ENCODE measurements at places on chromosomes 12 and 14. TPM values are rescaled to one million over a fixed set of nuclear protein-coding genes. Genes with fewer than 3 reads are reported as not detected.

Gene HOXC10
- total RNA-seq, result not detected

Gene CMKLR1
- total RNA-seq, result 0.27 TPM

Gene PELI2
- 46.3 TPM for total RNA-seq

- no peak for DNase-seq
Observed at GRCh38 chr12:116731801-116732200, 6.1 kb downstream of the SPRING1 start.

DNA sequence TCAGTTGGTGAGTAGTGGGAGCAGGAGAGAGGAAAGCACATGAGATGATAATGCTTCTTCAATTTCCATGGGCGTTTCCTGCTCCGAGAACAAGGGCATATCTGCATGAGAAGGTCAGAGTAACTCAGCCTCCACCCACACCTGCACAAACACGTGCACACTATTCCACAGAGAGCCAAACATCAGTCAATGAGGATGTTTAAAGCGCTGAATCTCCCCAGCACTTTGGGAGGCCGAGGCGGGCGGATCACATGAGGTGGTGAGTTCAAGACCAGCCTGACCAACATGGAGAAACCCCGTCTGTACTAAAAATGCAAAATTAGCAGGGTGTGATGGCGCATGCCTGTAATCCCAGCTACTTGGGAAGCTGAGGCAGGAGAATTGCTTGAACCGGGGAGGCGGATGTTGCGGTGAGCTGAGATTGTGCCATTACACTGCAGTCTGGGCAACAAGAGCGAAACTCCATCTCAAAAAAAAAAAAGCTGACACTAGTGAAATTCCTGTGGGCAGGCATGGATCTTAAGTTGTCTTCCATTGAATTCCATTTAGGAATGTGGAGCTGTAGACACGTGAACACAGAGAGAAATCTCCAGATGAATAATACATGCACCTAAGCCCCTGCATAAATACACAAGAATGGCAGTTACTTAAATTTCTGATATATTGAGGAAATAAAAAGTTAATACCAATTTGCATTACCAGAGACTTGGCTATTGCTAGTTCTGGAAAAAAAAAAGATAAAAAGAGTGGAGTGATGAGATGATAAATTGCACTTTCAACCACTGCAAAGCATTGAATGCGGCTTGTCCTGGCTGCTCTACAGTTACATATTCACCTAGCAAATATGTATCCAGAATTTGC, 1097.4 kb upstream of the TMEM132C start:
- DNase-seq, result no peak

DNA sequence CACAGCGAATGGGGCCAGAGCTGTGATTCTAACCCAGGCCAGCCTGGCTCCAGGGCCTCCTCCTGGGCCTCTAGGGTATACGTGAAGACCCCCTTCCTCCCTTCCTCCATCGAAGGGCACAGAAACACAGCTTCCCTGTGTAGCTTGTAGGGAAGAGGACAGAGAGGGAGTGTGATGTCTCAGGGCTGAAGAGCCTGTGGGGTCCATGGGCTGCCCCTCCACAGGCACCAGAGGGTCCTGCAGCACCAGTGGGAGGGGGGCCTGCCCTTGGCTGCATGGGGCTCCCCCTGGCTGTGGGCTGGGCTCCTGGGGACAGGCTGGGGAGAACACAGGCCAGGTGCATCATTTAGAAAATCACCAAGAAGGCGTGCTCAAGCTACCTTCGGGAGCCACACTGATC, 178.5 kb downstream of the CALM1 start:
- DNase-seq, result no peak

DNA sequence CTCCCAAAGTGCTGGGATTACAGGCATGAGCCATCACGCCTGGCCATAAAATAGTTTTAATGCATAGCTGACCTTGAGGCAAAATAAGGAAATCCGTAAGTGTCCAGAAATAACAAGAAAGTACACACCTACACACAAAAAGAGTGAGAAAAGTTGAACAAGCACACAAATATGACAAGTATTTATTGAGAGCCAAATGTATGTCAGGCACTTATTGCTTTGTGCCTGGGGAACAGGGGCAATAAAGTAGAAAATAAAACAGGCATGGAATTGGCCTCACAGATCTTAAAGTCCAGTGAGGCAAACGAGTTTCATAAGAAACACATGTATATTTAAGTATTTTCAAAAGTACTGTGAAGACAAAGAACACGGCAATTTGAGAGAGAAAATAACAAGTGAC, 103.7 kb downstream of the ERGIC2 start:
- DNase-seq, result no peak

DNA sequence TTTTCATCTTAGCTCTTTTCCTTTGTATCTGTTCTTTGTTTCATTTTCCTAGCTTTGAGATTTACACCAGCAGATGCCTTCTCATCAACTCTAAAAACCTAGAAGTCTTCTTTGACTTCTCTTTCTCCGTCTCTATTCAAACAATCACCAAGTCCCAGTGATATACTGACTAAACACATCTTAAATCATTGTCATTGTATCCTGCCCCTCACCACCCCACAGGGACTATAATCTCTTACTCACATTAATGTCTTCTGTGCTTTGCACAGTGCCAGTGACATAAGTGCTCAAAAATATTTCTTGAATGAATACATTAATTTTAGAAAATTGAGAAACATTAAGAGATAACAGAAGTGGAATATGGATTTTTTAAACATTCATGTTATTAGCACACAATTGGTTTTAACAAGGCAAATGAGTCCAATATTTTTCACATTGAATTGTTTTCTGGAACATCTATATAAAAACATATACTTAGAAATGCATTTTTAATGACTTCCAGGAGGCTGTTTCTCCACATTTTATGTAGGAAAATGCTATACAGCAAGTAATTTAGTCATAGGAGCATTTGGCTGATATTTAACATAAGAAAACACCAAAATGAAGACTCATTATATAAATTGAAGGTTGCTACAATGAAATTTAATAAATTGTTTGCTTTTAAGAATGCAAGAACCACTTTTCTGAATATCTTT, 472.8 kb upstream of the PRICKLE1 start:
- DNase-seq, result no peak

GRCh38 chr14:31389946-31390345, 30.4 kb downstream of the HEATR5A start:
- DNase-seq, result no peak

Data from hematopoietic multipotent progenitor cell (in vitro differentiated cells).